ENCODE measurements at places on chromosomes 11 and 22.

GRCh38 chr11:65504674-65505465 lies 6.0 kb downstream of the MALAT1 start:
- no peak for DNase-seq

DNA sequence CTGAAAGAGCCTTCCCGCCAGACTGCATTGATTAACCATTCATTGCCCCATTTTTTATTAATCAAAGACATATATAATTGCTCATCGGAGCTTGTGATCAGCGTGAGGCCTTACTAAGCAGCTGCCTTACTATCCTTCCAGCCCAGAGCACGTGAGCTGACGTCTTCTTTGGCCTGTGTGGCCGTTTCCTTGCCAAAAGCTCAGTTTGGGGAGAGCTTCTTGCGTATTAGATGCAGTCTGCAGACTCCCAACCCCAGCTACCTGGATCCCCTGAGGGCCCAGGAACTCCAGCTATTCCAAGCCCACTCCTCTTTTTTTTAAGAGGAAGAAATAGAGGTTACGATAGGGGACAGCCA lies 784 bp upstream of the SLC43A3 start:
- no peak for DNase-seq

DNA sequence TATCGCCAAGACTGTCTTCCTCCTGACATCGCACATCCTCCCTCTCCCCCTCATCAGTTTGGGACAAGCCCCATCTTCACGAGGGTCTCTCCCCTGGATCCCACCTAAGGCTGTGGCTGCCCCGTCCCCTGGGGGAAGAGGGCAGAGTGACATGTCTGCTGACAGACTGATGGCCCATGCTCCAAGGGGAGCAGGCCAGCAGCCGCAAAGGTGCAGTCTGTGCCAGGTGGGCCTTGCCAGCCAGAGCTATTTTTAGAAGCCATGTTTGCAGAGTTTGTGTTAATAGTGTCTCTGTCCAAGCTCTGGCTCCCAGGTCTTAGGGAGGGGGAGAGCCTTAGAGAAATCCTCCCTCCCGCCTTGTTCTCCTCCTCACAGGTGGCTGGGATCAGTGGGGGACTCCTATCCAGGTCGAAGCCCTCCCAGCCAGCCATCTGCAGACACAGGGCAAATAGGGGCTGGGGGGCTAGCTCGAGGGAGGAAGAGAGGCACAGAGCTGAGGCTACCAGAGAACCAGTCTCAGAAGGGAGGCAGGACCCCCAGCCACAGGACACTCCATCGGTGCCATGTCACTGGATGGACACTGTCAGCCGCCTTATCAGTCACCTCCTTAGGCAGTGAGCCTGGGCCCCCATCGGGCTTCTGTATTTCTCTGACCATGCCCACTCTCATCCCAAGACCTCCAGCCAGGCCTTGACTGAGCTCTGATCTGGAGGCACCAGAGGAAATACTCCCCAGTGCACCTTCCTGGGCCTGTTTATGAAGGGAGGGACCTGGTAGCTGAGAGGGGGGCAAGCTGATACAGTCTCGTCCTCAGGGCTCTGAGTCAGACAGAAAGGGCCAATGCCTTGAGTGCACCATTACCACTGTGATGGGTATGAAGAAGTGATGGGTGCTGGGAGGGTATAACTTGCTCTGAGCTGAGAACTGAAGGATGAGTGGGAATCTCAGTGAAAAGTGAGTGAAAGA lies 49.3 kb downstream of the CHRDL2 start:
- DNase-seq, result no peak

DNA sequence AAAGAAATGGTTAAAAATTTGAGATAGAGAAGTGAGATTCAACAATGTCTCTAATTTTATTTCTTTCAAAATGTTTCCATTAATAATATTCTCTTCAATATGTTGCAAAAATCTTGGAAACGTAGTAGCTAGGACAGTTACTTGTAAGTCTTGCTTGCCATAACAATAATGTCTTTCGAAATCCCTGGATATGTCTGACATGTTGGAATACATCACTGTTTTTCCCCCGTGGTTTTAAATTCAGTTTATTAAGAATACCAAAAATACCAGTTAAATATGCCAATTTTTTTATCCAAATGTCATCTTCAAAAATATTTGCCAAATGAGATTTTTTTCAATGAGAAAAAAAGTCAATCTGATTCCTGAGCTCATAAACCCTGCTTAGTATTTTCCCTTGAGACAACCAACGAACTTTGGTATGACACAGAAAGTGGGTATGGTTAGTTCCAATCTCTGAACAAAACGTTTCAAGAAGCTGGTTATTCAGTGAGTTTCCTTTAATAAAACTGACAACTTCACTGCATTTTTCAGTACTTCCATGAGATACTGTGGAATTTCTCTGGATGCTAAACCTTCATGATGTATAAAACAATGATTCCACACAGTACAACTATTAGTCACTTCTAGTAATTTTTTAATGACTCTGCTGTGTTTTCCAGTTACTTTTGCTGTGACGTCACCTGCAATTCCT lies 36.7 kb upstream of the AMPD3 start:
- no peak for DNase-seq

DNA sequence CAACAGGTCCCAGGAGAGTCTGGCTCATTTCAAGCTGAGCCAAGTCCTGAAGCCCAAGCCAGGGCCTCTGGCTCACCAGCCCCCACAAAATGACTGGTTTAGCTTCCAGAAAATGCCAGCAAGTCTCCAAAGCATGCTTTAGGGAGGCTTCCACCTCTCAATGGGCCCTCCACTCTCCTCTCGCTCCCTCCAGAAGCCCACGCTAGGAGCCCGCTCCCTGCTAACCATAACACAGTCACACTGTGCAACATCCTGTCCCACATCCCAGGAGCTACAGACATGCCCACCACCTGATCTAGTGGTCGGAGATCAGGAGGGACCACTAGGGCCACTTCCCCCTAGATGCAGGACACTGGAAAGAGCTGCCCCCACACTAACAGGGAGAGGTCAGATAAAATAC lies 6.9 kb downstream of the SULT4A1 start:
- DNase-seq, result no peak

GRCh38 chr22:39282645-39283321 lies 36.6 kb downstream of the RPL3 start:
- no peak for DNase-seq

DNA sequence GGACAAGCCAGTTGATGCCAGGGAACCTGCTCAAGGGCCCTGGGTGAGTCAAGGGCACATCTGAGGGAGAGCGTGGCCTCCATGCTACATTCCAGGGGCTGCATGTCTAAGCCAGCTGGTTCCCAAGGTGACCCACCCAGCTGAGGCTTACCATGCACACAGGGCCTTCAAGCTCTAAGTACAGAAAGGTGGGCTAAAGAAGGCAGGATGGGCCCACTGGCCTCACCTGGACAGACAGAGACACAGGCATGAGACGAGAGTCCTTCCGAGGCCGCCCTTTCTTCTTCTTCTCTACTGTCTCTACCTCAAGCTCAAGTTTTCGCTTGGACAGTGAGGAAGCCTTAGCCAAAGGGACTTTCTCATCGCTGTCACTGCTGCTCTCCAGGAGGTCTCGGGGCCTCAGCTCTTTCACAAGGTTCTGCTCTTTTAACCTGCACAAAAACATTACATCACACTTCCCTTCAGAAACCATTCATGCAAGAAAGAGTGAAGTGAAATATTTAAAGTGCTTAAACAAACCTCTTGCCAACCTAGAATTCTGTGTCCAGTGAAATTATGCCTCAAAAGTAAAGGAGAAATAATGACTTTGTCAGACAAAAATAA lies 69.9 kb downstream of the HIRA start:
- DNase-seq, result no peak

GRCh38 chr11:44402466-44403075 lies 92.6 kb upstream of the ALX4 start:
- DNase-seq, result no peak

GRCh38 chr11:119367661-119368120 lies 13.8 kb downstream of the USP2 start:
- DNase-seq, result no peak

GRCh38 chr22:30824096-30824495 lies 129.4 kb downstream of the OSBP2 start:
- no peak for DNase-seq

- no peak for DNase-seq
These were observed 65.1 kb upstream of the PITPNB start for GRCh38 chr22:27984001-27984695.

GRCh38 chr11:61035526-61035835 lies 64.0 kb downstream of the CD6 start:
- no peak for DNase-seq

GRCh38 chr11:102545701-102546100 lies 15.2 kb upstream of the MMP7 start:
- no peak for DNase-seq

- no peak for DNase-seq
These were observed 25.1 kb downstream of the NUP50 start for GRCh38 chr22:45188779-45189178.

- DNase-seq, result no peak
These were observed 1.1 kb downstream of the SHANK2 start for GRCh38 chr11:71251151-71251721.

DNA sequence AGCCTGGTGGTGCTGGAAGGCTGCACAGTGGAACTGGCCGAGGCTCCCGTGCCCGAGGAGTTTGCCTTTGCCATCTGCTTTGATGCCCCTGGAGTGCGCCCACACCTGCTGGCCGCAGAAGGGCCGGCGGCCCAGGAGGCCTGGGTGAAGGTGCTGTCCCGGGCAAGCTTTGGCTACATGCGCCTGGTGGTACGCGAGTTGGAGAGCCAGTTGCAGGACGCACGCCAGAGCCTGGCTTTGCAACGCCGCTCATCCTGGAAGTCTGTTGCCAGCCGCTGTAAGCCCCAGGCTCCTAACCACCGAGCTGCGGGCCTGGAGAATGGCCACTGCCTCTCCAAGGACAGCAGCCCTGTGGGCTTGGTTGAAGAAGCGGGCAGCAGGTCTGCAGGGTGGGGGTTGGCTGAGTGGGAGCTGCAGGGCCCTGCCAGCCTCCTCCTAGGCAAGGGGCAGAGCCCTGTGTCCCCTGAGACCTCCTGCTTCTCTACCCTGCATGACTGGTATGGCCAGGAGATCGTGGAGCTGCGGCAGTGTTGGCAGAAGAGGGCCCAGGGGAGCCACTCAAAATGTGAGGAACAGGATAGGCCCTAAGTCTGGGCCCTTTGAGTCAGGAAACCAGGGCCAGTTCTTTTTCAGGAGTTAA lies 1.9 kb upstream of the SMDT1 start:
- DNase-seq, result no peak

- no peak for DNase-seq
These were observed 4.4 kb downstream of the SEC14L6 start for GRCh38 chr22:30541961-30542810.

GRCh38 chr11:2237457-2238238 lies 32.7 kb downstream of the ASCL2 start:
- no peak for DNase-seq

DNA sequence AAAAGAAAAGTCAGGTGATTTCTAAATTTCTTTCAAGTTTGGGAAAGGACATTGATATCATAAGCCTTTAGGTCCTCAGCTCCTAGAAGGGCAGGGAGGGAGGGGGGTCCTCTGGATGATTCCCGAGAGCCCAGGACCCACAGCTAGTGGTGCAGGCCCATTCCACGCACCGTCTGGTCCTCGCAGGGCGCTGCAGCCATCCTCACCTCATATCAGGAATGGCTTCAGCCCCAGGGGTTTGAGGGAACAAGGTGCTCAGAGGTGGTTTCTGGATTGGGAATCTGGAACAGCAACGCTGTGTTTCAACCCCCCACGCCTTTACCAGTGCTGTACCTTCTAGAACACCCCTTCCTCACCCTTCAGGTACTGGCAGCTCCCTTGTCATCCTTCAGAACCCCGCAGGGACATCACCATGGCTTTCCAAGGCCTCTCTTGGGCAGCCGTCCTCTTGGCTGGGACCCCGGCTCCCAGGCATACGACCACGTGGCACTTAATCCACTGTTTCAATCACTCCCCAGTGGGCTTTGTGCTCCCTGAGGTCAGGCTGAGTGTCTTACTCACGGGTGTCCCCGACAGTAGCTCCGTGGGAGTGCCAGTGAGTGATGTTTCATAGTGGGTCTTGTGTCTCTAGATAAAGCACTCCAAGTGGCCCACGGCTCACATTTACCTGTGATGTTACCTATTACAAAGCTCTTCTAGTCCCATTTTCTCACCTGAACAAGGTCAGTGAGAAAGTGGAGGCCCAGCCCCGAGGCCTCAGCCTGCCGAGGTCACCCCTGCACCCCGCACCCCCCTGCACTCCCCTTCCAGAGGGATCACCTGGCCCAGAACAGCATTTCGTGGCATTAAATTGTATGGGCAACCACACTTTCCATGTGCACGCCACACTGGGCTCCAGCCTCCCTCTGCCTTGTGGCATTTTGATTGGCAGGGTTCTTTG lies 93.9 kb downstream of the MORC2 start:
- no peak for DNase-seq

DNA sequence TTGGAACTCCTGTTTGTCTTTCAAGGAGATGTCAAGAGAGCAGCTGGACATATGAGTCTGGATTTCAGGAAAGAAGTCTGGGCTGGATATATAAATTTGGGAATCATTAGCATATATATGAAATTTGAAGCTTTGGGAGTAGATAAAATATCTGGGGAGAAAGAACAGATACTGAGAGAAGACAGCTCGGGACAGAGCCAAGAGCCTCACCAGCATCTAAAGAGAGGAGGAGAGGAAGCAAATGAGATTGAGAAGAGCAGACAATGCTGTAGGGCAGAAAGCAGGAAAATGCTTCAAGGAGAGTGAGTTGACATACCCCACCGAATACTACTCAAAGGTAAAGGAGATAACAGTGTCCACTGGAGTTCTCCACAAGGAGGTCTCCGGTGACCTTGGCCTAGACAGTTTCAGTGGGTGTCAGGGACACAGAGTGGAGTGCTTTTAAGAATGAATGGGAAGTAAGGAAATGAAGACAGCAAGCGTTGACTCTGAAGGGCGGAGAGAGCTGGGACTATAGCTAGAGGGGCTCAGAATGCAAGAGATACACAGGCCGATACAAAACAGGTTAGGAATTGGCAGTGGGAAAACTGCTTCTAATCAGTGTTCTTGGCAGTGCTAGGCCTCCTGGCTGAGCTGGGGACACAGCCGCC lies 862 bp downstream of the APBB1 start:
- no peak for DNase-seq

GRCh38 chr11:108370315-108370714 lies 97.0 kb downstream of the C11orf65 start:
- DNase-seq, result no peak

DNA sequence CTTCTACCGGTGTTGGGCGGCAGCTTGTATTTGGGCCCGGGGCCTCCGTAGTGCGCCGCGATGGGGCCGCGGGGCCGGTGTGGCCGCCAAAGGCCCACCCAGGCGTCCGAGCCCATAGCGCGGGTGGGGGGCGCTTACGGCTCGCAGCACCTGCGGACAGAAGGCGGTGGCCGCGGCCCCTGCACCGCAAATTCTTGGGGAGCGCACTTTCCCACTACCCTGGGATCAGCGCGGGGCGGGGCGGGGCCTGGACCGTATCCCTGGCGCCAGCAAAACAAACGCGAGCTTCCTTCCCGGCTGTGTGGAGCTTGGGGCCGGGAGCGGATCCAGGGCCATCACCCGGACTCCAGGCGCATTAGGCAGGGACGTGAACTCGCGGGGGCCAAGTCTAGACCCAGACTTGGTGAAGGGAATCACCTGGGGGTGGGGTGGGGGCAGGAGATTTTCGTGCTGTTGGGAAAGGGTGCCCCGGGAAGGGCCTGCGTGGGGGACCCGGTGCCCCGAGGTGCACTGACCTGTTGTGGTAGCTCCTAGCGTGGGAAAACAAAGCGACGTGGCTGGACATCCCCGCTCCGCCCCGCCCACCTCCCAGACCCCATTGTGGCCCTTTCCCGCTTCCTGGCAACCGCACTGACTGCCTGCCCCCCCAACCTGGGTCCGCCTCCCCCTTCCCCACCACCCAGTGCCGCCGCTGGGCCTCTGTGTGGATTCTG lies 2.3 kb upstream of the TYMP start:
- no peak for DNase-seq
